ENCODE measurements at places on chromosomes 4 and X.

DNA sequence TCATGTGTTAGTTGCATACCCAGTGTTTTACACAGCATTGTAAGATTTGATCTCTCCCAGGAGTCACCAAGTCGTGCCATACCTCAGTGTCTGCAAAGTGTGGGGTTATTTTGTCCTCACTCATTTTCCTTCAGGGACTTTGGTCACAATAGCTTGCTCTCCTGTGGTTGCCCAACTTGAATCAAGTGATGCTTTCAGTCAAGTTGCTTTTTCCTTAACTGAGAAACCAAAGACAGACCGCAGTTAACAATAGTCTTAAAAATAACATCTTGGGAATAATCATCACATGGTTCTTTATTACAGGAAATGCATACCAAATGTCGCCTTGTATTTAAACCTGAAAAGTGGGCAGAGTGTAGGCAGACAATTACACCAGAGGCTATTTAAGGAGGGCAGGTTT, 44.5 kb upstream of the NDP start:
- no peak for DNase-seq

- no peak for DNase-seq
These were observed 66.1 kb downstream of the CCKAR start for GRCh38 chr4:26424153-26424552.

DNA sequence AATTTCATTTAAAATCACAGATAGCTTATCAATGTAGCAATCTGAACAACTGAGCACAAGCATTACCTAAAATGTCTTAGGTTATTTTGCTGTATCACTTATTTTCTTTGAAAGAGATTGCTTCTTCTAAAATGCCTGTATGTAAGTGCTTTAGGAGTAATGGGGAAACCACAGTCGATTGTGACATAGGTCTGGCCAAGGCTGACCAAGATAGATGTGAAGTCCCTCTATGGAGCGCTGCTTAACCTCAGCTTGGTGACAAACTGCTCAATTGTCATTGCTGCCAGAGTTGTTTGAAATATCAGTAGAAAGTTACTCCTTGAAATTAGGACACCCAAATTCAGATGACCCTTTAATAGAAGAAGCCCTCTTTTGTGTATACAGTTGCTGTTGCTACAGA, 401.9 kb upstream of the NDST4 start:
- DNase-seq = no peak

DNA sequence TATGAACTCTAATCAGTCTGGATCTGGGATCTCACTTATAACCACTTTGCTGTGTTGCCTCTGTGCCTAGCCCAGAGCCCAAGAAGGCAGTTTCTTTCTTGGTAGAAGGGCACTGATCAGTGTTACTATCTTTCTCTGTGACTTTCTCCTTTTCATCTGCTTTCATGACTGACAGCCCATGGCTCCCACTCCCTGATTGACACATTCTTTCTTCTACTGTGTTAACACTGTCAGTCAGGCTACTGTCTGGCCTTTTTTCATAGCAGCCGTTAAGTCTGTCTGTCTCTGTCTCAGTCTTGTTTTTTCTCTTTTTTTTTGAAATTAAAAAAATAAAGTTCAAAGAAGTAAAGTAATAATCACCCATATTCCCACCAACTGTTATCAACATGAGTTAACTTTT, 210.6 kb downstream of the GPC3 start:
- DNase-seq = no peak

- DNase-seq = no peak
These were observed 177.1 kb downstream of the NHS start for GRCh38 chrX:17552044-17552650.

DNA sequence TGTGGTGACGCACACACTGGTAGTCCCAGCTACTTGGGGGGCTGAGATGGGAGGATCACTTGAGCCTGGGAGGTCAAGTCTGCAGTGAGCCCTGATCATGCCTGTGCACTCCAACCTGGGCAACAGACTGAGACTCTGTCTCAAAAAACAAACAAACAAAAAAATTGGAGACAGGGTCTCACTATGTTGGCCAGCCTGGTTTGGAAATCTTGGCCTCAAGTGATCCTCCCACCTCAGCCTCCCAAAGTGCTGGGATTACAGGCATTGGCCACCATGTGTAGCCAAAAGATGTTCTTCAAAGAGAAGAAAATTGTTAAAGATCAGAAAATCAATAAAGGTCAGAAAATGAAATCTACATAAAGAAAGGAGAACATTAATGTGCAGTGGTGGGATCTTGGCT, 41.7 kb upstream of the ABCG2 start:
- DNase-seq = no peak

GRCh38 chr4:17066972-17067371, 168.5 kb upstream of the LDB2 start:
- no peak for DNase-seq

DNA sequence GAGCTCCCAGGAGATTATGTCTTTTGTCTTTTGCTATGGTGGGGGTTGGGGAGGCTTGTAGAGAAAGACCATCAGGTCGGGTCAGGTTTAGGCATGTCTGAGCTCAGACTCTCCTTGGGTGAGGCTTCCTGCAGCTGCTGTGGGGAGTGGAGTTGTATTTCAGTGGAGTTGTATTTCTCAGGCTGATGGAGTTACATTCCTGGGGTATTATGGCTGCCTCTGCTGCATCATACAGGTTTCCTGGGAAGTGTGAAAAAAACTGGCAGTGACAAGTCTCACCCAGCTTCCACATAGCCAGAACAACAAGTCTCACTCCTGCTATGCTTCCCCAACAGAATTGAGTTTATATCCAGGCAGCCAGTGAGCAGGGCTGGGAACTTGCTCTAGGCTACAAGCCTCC, 119.3 kb downstream of the VSIG4 start:
- DNase-seq = no peak

DNA sequence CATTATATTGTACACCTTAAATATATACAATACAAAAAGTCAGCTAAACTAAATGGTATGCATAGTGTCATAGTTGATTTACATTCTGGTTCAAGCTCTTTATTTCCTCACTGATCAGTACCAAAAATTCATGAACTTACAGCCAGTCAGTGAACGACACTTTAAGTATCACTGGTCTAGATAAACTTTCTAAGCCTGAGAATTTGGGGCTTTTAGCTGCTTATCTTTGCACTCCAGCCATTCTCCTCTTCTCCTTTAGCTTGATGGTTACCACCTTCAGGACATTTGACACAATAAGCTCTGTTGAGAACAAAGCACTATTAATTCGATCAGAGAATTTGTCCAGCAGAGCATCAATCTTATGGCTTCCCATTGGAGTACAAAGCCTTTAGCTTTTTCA, 83.0 kb upstream of the ALG13 start:
- DNase-seq = no peak

DNA sequence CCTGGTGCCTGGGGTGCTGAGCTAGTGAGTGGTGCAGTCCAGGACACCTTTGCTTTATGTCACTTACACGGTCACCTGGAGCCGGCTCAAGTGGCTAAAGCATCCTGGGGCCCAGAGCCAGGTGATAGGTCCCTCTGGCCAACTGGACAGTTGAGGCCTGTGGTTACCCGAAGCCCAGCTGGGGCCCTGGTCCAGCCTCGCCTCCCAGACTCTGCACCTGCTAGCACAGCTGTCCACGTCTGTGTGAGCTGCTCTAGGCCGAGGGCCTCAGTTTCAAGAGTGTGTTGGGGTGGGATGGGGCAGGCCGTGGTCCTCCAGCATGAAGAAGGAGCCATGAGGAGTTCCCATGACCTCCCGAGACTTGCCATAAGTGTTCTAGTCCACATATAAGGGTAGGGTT, 7.7 kb upstream of the ADD1 start:
- DNase-seq = no peak

- DNase-seq = no peak
These were observed 16.7 kb downstream of the EDA2R start for GRCh38 chrX:66622209-66622608.

- no peak for DNase-seq
These were observed 119.2 kb downstream of the IRF2 start for GRCh38 chr4:184355111-184355604.

DNA sequence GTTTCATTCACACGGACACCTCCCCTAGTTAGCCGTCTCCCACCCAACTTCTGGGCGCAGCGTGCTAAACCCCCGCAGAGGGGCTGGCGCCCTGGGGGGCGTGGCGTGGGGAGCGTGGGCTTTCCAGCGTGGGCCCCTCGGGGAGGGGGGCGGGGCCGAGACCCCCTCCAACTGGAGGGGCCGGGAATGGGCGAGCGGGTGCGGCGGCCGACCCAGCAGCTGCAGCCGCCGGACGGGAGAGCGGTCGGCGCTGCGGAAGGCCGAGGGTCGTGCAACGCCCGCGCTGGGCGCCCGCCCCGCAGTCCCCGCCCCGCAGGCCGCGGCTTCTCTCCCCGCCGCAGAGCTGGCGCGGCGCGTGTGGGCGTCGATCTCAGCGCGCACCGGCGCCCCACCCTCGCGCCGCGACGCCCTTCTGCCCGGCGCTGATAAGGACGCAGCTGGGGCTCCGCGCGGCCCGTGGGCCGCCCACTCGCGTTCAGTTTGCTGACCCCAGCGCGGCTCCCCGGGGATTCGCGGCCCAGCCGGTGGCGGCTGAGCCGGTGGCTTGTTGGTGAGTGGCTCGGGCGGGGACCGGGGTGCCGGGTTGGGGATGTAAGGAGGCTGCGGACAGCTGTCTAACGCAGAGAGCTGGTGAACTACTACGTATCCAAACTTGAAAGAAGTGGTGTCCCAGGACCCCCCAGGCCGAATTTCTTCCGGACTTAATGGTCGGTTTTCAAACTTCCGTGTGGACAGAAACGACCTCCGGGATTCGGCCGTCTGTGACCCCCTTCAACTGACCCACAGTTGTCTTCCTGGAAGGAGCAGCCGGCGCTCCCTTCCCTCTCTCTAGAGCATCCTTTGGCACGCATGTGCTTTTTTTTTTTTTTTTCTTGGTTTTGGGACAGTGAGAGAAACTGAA, 1.5 kb downstream of the FHDC1 start:
- DNase-seq = no peak

- DNase-seq = no peak
These were observed 452.3 kb downstream of the ZIC3 start for GRCh38 chrX:138018145-138018799.

- no peak for DNase-seq
These were observed 194.7 kb downstream of the GALNTL6 start for GRCh38 chr4:172007889-172008288.

DNA sequence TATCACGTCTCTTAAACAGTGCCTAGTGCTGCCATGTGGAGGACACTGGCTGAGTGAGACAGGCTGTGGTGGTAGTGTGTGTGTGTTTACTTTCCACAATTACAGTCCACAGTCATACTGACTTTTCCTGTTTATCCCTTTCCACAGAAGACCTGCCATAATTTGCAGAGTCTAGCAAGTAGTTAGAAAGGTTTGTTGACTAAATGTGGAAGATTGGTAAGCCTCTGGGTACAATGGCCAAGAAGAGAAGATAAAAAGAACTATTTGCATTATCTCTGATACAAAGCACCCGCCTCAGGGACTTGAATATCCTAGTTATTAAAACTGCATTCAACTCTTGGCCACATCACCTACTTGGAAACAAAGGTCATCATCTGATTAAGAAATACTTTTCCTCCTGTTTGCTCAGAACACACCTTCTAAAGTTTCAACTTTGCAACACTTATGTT, 89.1 kb downstream of the FAM13A start:
- no peak for DNase-seq

GRCh38 chr4:109629775-109630174, 69.7 kb downstream of the MCUB start:
- no peak for DNase-seq

DNA sequence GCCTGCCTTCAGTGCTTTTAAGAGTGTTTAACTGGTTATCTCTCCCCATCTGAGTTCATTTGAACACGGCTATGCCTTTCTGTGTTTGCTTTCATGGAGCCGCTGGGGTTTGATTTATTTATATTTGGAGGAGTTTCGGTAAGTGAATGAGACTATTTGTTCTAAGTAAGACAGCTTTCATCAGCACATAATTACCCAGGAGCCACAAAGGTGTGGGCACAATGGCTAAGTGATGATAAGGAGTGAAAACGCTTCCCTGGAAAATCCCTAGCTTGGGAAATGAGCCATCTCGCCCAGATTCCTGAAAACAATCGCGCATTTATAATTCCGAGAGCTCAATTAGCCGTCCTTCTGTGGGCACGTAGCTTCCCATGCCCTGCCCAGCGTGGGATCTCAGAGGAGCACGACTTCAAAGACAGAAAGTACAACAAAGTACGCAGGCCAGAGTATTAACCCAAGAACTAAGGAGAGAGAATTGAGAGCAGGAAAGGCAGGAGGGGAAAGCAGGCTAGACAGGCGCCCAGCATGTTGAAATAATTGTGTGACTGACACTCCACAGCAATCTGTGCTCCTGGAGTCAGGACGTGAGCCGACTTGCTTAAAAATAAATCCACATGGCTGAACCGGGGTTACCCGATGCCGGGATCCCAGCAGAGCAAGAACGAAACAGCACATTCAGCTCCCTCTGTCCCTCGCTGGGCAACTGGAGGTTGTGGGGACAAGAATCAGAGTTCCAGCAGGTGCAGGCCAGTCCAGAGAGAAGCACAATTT, 99.0 kb downstream of the DHRSX start:
- DNase-seq = no peak

DNA sequence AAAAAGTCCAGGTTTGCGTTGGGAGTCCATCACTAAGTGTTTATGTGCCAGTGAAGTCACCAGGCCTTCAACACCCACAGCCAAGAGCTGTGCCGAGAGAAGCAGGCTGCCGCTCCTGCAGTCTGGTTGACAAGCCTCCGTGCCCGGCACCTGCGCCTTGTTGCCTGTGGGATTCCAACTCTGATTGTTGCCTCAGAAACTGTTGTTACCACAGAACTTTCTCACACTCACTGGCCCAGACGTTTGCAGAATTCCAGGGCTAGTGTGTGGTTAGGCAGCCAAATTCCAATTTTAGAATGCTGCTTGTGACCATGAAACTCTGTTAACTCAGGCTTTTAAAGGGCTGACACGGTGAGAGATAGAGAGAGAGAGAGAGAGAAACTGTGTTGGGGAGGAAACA, 119.5 kb upstream of the LIMCH1 start:
- DNase-seq = no peak

DNA sequence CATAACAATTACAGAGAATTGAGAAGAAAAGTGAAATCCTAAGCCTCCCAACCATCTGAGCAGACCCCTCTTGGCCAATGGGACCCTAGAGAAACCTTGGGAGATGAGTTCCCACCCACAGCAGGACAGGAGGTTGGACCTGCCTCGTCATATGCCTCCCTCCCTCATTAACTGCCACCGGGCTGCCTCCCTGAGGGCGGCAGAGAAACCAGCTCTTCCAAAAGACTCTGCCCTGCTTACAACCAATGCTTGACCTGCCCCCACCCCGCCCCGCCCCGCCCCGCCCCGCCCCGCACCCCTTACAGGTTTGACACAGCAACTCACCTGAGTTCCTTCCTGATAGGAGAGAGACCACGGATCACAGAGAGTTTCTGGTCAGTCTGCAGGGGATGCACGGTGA, 86.1 kb downstream of the ADRA2C start:
- no peak for DNase-seq

Measured in CD4-positive, alpha-beta T cell (primary cell).